Tibial nerve (tissue), 4 donors: ENCODE measurements at places on chromosomes 4 and X.

- no peak for DNase-seq
Observed at GRCh38 chr4:163941221-163941905, 446.9 kb downstream of the TMA16 start.

- no peak for DNase-seq
Observed at GRCh38 chrX:132858018-132858417, 100.4 kb downstream of the HS6ST2 start.

- no peak for DNase-seq
Observed at GRCh38 chr4:106762666-106763443, 273.3 kb downstream of the DKK2 start.

DNA sequence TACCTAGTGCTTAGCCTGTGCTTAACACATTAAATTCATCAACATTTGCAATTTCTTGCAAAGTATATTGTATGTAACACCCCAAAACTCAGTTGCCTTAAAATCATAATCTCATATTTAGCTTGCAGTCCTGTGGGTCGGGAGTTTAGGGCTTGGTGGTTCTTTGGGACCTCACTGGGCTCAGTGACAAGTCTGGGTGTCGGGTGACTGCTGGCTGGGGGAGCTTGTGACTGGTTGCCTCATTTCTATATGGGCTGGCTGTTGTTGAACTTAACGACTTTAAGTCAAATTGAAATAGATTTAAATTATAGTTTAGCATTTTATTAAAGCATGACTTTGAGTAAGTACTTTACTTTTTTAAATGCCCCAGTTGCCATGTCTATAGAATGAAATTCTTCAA lies 401.4 kb upstream of the NR3C2 start:
- no peak for DNase-seq

- no peak for DNase-seq
Observed at GRCh38 chr4:123350191-123350544, 46.4 kb upstream of the SPRY1 start.

GRCh38 chrX:19683817-19684216 lies 168.5 kb upstream of the MAP3K15 start:
- DNase-seq = no peak

GRCh38 chr4:4384837-4385236 lies 2.1 kb upstream of the NSG1 start:
- no peak for DNase-seq

- DNase-seq = no peak
Observed at GRCh38 chrX:148567229-148567628, 66.8 kb downstream of the AFF2 start.

DNA sequence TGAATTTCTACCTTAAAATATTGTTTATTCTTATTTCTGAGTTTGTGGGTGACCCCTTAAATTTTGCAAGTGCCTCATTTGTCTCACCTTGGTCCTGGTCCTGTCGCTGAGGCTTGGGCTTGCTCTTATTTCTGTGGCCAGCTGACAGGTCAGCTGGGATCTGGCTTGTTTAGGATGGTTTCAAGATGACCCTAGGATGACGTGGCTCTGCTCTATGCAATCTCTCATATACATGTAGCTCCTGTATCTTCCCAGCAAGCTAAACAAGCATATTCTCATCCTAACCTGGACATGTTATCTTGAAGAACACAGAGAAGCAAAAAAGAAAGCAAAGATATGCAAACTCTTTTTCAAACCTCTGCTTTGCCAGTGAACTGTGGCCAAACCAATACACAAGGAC lies 158.4 kb downstream of the BANK1 start:
- DNase-seq = no peak

DNA sequence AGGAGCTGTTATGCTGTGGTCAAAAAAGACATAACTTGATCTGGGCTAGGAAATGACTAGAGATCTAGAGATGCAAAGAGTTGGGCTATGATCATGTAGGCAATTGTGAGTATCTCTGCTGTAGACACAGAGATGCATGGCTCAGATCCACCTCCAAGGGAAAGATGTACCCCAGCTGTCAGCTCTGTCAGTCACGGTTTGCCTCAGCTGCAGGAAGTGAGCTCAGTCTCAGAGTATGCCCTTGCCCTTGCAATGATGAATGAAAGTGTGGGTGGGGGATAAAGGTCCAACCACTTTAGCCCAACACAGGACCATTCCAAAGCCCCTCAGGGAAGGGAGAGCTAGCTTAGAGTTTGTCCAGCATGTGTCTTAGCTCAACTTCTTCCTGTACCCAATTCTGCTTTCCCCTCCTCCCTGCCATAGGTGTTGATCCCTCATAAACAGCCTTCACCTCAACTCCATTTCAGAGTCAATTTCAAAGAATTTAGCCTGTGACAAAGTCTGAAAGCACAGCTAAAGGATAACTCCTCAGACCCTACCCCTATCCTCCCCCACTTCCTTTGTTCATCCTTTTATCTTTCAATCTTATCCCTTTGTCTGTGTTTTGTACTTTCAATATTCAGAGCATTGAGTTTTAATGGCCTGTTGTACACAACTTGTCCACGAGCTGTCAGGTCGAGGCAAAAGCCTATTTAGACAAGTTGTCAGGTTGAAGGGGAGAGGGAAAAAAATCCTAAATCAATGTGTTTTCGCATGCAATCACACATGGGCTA lies 90.6 kb downstream of the MID1IP1 start:
- DNase-seq = no peak

DNA sequence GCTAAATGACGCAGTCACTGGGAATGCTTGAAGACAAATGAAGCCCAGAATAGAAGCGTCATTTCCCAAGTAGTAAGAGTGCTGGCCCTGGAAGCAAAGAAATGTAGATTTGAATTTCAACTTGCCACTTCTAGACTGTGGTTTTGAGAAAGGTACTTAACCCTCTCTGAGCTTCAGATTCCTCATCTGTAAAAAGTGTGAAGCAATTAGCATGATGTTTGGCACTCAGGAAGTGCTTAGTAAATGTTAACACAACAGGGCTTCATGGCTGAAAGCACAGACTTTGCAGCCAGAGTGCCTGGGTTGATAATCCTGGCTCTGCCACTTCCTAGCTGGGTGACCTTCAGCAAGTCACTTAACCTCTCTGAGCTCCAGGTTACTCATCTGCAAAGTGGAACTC lies 147.4 kb upstream of the RPS6KA3 start:
- DNase-seq = no peak

DNA sequence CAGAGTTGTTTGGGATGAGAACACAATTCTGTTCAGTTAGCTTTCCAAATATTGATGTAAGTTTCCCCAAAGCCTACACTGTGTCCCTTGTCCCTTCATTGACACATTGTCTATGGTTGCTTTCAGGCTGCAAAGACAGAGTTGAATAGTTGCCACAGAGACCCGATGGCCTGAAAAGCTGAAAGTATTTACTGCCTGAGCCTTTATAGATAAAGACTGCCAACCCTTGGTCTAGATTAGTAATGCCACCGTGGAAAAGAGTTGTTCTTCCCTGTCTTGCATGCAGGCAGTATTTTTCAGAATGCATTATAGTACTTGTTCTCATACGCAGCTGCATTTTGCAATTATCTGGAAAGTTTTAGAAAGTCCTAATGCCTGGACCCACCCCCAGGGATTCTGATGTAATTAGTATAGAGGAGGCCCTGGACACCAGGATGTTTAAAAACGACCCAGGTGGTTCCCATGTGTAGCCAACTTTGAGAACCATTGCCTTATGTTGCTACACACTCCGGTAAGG lies 180.8 kb downstream of the FRMPD4 start:
- no peak for DNase-seq

- no peak for DNase-seq
Observed at GRCh38 chr4:70298051-70298450, 36.7 kb upstream of the CABS1 start.

GRCh38 chr4:129899849-129900248 lies 803.9 kb downstream of the C4orf33 start:
- DNase-seq = no peak

- DNase-seq = no peak
Observed at GRCh38 chr4:53987761-53988171, 76.6 kb downstream of the CHIC2 start.

DNA sequence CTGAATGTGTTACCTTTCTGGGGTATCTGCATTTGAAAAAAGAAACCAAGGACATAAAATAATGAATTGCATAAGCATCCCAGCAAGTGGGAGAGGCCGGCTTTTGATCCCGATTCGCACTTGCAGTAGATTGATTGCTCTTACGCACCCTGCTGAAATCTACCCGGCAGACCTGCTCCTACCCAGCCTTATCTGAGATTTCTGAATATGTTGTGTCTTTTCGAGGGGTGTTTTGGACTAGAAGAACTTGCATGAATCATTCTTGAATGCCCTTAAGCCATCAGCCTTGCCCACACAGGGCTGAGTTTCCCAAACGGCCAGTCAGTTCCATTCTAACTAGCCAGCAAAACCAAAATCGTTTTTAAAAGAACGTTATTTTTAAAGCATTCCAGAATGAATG lies 174.4 kb upstream of the BCOR start:
- no peak for DNase-seq

GRCh38 chr4:54414545-54414944 lies 185.5 kb downstream of the PDGFRA start:
- DNase-seq = no peak
